ENCODE measurements at places on chromosomes 4 and X.

GRCh38 chr4:78553529-78554060 lies 2.0 kb downstream of the ANXA3 start:
- DNase-seq: no peak

DNA sequence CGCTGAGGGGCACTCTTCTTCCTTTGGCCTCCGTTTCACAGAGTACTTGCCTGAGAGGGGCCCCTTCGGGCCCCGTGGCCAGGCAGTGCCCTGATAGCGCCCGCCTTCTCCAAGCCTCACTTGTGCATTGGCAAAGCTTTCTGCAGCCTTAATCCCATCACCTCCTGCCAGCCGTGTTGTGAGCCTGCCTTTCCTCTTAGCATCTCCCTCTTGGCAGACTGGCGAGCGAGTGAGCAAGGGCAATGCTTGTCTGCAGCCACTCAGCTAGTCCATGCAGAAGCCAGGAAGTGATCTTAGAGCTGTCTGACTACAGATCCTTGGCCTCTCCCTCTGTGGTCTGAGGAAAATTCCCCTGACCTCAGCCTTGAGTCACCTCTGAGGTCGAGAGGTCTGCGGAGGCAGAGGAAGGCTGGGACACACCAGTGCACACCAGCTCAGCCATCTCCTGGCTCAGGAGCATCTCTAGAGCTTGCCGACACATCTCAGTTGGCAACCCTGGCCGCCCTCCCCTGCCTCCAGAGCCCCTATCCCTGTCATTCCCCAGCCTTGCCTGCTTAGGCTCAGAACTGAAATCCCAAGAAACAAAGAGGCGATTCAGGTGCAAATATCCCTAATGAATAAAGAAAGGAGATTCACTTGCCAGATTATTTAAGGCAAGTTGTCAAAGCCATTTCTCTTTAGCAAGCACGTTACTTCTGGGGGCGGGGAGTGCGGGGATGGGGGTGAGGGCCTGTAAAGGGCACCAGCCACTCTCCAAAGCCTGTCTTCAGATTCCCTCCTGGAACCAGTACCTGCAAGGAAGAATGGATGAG lies 143.5 kb upstream of the MAMLD1 start:
- no peak for DNase-seq

- DNase-seq: no peak
These were observed 1.6 kb upstream of the CHIC2 start for GRCh38 chr4:54066088-54066415.

DNA sequence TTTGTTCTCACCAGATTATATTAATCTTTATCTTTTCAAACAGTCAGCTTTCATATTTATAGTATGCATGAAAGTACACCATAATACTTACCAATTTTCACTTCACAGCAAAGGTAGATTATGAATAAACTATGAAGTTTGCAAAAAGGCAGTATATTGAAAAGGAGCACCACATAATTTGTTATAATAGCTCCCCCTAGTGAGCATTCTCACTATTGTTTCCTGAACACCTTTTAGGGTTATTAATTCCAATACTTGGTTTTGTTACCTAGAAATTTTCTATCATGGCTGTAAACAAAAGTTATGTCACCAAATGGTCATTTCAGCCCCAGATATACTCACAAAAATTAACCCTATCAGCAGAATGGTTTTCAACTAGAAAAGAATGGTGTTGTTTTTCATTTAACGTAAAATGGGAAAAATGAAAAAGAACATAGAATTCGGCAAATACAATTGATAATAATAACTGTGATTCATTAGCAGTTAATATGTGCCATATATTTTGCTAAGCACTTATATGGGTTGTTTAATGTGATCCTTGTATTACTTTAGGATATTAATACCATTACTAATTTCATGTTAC lies 30.2 kb upstream of the NKX6-1 start:
- DNase-seq: no peak

- no peak for DNase-seq
These were observed 66.1 kb upstream of the CLNK start for GRCh38 chr4:10750714-10751113.

DNA sequence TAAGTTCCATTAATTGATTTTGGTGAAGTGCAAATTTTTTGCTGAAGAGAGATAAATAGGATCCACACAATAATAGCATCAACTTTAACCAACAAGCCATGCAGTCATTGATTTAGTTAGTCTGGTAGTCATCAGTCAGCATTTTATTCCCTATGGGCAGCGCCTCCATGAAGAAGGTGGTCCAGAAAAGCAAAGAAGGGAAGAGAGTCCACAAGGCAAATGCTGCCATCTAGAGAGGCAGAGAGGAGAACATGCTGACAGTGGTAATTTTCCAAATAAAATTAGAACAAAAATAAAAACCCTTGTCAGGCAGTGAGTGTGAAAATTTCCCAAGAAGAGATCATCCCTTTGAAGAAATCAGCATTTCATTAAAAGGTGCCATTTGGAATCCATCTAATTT lies 366.7 kb upstream of the FAM241A start:
- no peak for DNase-seq

- DNase-seq: no peak
These were observed 68.5 kb downstream of the UBA6 start for GRCh38 chr4:67632492-67632891.

DNA sequence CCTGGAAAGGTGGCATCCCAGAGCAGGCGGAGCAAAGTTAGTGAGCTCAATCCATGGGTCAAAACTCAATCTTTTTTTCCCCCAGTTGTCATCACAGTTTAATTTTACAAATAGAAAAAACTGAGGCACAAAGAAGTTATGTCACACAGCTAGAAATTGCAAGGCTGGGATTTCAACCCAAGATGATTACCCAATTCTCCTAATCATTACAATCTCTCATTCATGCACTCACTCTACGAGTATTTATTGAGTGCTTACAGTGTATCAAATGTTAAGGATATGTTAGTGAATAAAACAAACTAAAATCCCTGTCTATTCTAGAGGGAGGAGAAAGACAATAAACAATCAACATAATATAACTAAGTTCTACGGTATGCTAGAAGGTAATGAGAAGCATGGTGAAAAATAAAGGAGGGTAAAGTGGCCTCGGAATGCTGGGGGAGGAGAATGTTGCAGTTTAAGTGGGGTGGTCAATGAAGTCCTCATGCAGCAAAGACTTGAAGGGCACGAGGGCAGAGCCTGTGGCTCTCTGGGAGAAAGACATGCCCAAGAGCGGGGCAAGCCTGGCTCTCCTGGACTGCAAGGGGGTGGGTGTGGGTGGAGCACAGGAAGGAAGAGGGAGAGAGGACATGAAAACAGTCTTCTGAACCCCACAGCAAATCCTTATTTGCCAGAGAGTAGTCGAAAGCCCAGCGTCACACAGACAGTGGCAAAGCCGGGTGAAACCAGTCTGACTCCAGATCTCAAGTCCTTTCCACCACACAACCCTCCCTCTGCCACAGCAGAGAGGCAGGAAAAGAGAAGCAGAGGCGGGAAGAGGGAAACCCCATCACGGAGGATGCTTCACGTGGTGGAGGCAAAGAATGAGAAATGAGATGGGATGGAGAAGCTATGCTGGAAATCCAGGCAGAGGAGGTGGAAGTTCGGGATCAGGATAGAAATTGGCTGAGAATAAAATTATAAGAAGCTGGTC lies 48.3 kb downstream of the RAB33B start:
- DNase-seq: no peak

DNA sequence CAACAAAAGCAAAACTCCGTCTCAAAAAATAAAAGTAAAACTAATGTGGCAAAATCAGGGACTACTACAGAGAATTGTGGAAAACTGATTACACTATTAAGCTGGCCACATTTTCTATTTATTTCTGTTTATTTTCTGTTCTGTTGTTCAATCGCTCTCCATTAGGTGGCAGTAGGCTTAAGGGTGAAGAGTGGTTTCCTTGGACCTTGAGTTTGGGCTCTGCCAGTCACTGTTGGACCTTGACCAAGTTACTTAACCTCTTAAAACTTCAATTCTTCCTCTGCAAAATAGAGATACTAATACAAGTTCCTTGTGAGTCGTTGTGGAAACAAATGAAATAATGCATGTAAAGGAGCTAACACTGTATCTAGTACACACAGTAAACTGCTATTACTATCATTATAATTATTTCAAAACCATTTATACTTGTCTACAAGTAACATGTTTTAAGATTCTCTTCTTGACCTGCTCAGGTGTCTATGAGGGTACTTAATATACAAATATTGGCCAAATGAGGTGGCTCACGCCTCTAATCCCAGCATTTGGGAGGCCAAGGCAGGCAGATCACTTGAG lies 15.2 kb downstream of the HSD17B11 start:
- no peak for DNase-seq

DNA sequence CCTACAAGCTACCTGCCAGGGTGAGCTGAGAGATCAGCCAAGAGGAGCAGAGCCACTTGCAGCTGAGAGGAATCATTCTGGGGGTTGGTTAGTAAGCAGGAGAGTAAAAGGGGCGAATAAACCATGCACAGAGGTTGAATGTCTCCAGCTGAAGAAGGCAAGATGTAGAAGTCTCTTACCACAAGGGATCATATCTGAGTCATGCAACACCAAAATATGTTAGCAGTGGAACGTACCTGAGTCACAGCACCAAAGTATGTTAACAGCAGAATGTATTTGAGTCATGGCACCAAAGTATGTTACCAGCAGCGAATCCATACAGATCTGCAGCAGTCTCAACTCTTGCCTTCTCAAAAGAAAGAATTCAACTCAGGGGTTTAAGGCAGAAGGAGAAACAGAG lies 29.9 kb downstream of the C4orf51 start:
- DNase-seq: no peak

DNA sequence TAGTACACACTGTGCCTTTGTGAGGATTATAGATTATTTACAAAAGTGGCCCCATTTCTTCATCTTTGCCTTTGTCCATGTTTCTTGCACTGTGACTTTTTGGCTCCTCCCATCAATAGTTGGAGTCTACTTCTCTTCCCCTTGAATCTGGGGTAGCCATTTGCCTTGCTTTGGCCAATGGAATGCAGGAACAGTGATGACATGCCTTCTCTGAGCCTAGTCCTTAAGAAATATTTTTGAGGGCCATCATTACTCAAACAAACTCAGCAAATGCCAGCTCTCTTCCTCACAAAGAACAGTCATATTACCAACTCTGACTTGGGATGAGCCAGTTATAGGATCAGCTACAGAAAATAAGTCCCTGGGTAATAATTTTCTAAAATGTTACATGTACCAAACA lies 189.6 kb downstream of the FRMPD4 start:
- no peak for DNase-seq

- no peak for DNase-seq
These were observed 17.2 kb downstream of the GPR174 start for GRCh38 chrX:79161655-79162054.

DNA sequence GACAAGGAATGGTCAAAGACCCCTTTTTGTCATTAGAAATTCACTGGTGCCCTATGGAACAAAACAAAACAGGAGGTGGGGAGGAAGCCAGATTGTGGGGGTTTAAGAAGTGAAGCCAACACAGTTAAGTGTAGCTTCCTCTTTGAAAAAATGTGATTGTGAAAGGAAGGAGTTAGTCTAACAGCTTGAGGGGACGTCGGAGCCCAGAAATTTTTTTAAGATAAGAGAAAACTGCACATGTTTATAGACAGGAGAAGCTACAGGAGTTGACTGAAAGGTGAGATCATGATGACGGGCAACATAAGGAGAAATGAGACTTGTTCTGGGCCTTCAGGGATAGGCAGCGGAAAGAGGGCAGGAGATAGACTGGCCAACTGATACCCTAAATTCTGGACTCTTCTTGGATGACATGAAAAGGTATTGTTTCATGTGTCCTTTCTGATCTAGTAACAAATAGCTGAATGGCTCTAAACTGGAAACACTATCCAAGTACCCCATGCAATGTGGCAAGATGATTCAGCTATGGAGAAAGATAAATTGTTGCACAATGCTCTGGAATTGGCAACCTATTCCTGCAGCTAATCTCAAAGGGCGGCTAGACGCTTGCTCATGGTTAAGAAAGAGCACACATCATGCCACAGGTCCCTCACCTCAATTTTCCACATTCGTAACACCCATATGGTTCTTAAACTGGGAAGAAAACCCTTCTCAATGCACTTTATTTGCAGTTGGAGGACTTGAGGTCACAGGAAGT lies 3.7 kb upstream of the HDAC8 start:
- no peak for DNase-seq

DNA sequence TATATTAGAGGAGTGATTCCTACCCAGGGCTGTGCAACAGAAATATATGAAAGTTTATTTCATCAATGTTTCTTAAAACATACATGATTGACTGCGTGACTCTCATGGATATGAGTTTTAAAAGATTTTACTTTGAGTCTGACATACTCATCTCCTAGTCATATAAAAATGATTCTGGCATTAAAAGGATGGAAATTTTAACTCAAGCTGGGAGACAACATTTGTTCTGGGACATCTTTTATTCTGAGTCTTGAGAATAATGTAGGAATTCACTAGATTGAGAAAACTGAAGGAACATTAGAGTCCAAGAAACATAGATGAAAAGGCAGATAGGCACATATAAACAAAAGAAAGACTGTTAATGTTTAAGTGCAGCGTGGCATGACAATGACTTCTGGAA lies 649.6 kb downstream of the SPRY1 start:
- DNase-seq: no peak

GRCh38 chrX:13220916-13221315 lies 98.9 kb downstream of the ATXN3L start:
- no peak for DNase-seq

DNA sequence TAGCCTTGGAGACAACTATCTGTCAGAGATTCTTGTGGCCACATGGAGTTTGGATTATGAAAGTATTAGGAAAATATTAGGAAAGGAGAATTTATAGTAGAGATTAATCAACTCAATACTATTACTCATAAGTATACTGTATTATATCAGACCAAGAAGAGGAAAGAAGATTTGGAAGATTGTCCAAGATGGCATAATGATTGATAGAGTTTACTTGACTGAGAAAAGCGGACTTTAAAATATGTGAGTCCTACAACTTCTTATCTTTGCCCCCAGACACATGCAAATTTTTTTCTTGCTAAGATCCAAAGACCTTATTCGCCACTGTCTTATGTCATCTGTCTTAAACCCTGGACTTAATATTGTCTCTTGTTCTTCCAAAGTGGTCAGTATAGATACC lies 54.8 kb upstream of the SHISA3 start:
- no peak for DNase-seq

GRCh38 chr4:148630051-148630450 lies 187.8 kb upstream of the NR3C2 start:
- DNase-seq: no peak

DNA sequence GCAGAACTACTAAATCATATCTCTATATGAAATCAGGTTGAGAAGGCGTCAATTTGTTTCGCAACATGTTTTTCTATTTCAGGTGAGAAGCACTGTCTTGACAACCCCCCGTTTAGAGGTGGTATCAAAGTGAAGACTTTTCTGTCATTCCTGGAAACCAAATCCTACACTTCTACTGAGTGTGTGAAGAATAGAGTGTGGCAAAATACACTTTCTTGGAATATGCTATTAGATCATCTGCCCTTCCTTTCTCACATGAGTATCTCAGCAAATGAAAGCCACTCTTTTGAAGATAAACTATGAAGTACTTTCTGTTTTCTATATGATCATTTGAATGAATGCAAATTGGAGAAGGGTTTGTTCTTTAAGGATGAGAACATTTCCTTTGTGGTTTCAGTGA lies 174.0 kb upstream of the FMR1 start:
- no peak for DNase-seq

- no peak for DNase-seq
These were observed 81.8 kb upstream of the RBPJ start for GRCh38 chr4:26238778-26239679.

- no peak for DNase-seq
These were observed 450.1 kb upstream of the TENM3 start for GRCh38 chr4:181793096-181793495.

- DNase-seq: no peak
These were observed 621.4 kb upstream of the DIPK2B start for GRCh38 chrX:45822124-45822523.

All from stimulated activated CD8-positive, alpha-beta memory T cell treated with anti-CD3 and anti-CD28 coated beads, Interleukin-7, amount 100 ng/mL, for 1 hour (primary cell).